Pancreas (tissue), 10 donors: ENCODE measurements at places on chromosomes 1 and 21. TPM values are rescaled to one million over a fixed set of nuclear protein-coding genes. Genes with fewer than 3 reads are reported as not detected.

GRCh38 chr1:204574865-204575163 lies 58.6 kb downstream of the MDM4 start:
- no peak overlapping the region for H3K27ac ChIP-seq
- H3K36me3 ChIP-seq, result no peaks in the 10 kb centered on the region
- H3K4me1 ChIP-seq, result no peaks in the 10 kb centered on the region
- no peak for DNase-seq
- no peaks in the 10 kb centered on the region for H3K27me3 ChIP-seq
- H3K4me3 ChIP-seq, result no peak overlapping the region

DNA sequence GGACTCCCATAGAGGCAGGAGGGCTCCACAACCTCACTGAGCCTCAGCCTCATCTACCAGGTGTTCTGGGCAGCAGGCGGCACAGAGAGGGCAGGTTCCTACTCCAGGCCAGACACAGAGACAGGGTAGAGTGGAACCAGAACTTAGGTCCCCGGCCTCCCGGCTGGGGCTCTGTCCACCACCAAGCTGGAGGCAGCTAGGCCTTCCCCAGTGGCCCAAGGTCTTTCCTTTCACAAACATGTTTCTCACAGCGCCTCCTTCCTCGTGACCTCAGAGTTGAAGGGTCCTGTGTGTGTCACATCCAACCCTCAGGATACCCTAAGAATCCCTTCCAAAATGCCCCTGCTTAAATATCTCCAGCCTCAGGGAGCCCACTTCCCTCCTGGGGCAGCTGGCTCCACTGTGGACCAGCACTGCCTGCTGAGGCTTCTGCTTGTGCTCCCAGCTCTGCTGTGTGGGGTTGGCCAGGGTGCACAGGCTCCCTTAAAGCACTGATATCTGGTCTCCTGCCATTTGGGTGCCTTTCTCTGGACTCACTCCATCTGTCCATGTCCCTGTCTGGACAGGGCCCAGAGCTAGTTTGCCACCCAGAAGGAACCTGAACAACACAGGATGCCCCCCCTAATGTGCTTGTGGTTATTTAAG lies 33.2 kb upstream of the MAGOH start:
- H3K27ac ChIP-seq, result no peak overlapping the region
- no peaks in the 10 kb centered on the region for H3K36me3 ChIP-seq
- H3K4me1 ChIP-seq, result no peaks in the 10 kb centered on the region
- H3K27me3 ChIP-seq, result no peaks in the 10 kb centered on the region

DNA sequence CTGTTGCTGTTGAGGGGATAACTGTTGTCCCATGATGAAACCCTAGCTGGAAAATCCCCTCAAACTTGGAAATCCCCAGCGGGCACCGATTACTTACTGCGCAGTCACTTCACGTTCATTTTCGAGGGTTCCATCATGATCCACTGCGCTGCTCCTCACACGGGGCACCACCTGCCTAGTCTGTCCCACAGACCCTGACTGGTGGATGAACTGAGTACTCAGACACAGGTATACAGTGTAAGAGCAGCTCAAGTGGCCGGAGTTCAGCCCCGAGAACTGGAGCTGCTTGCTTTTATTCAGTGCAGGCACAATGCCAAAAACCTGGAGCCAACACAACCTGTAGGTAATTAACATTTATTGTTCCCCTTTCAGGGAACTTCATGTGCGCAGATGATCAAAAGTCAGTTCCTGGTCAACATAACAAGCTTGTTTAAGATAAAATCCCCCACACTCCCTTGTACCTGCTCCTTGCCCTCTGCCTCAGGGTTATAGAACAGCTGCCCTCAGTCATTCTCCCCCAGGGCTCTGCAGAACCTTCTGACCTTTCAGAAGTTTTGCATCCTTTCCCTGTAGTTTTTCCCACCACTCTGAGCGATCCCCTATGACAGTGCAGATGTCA lies 46.5 kb upstream of the PRELP start:
- H3K27me3 ChIP-seq, result no peaks in the 10 kb centered on the region
- H3K27ac ChIP-seq, result no peak overlapping the region

GRCh38 chr1:43851561-43852338 lies 81.9 kb upstream of the ARTN start:
- H3K4me3 ChIP-seq, result no peak overlapping the region
- H3K27ac ChIP-seq, result no peak overlapping the region
- no peaks in the 10 kb centered on the region for H3K36me3 ChIP-seq
- H3K4me1 ChIP-seq, result no peaks in the 10 kb centered on the region
- no peaks in the 10 kb centered on the region for H3K27me3 ChIP-seq

DNA sequence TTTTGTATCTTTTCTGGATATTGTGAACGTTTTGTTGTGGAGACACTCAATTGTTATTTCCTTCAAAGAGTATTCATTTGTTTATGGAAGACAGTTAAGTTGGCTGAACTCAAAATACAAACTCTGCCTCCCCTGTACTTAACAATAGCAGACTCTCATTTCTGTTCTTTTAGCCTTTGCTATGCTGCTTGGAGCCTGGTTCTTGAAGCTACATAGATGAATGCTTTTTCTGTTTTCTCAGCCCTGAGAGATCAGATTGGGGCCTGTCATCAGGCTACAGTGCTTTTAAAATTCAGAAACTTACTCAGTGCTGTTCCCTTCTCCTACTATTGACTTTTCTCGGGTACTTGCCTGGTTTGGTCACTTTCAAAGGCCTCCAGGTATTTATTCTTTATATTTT lies 215.7 kb upstream of the LYPLAL1 start:
- no peak overlapping the region for H3K4me3 ChIP-seq
- no peaks in the 10 kb centered on the region for H3K36me3 ChIP-seq
- DNase-seq, result no peak

DNA sequence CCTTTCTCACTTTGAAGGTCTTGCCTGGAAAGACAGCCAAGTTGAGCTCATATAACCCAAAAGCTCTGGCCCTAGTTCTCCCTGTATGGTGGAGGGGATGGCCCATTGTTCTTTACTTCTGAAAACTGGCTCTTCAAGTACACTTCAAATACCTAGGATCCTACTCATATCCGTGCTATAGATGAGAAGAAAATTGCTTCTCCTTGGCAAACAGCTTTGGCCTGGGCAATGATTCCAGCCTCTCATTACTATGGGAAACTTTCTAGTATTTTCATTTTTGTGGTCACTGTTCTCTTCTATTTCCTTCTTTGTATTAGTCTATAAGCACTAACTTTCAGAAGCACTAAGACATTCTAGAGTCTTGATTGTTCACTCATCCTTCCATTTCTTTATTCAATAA lies 53.7 kb downstream of the ZNF697 start:
- DNase-seq, result no peak
- no peaks in the 10 kb centered on the region for H3K4me1 ChIP-seq
- H3K4me3 ChIP-seq, result no peak overlapping the region

GRCh38 chr21:30717105-30717504 lies 1.5 kb downstream of the KRTAP21-3 start:
- no peaks in the 10 kb centered on the region for H3K36me3 ChIP-seq
- no peaks in the 10 kb centered on the region for H3K27me3 ChIP-seq
- H3K4me3 ChIP-seq, result no peak overlapping the region
- H3K4me1 ChIP-seq, result no peaks in the 10 kb centered on the region
- DNase-seq, result no peak
- H3K27ac ChIP-seq, result no peak overlapping the region

DNA sequence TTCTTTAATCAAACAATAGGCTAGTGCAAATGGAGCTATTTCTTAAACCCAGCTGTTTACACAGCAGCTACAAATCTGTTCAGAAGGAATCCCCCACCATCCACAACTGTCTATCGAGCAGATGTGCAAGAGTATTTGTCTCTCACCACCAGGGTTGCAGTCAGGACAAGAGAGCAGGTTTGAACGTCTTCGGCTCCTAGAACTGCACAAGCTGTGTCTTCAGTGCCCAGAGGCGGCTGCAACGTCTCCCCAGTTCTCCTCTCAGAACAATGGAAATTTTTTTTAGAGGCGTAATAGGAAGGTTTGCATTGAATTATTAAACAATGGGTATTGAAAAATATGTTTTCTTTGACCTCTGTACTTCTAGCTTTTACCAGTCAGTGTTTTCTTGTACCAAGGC lies 7.3 kb downstream of the OVAAL start:
- no peaks in the 10 kb centered on the region for H3K4me1 ChIP-seq
- no peak overlapping the region for H3K27ac ChIP-seq
- no peak for DNase-seq

DNA sequence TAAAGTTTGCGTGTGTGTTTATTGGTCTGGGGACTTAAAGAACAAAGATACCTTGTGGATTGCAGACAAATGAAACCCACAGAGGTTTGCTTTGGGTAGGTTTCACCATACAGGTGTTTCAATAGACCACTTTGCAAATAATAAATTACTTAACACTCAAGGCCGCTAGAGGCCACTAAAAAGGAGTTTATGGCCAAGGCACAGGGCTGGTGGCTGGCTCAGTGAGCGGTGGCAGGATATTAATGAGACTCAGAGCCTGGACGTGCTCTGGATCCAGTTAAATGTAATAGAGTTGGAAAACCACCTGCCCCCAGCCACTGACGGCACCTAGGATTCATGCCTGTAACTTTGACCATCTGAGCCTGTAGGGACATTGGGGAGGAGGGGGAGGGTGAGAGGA lies 44.5 kb downstream of the LRRC38 start:
- H3K4me1 ChIP-seq, result no peaks in the 10 kb centered on the region
- H3K27ac ChIP-seq, result no peak overlapping the region
- H3K4me3 ChIP-seq, result no peak overlapping the region
- H3K27me3 ChIP-seq, result no peaks in the 10 kb centered on the region
- H3K36me3 ChIP-seq, result no peaks in the 10 kb centered on the region

DNA sequence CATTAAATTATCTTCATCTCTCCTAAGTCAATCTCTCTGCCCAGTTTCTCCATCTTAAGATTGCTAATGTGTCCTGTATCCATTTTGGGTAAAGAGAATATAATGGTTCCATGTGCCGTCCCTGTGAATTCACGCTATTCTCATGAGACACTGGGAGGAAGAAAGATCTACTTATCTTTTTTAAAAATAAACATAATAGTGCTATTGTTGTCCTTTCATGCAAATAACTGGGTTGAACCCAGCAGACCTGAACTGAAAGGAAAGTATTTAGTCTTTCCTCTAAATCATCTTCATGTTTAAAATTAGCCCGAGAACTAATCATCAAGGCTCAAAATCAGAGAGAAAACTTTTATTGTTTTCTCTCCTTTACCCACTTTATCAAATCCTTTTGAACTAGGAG lies 22.4 kb downstream of the SLAMF1 start:
- H3K4me3 ChIP-seq, result no peak overlapping the region
- H3K27me3 ChIP-seq, result no peaks in the 10 kb centered on the region
- no peaks in the 10 kb centered on the region for H3K36me3 ChIP-seq

GRCh38 chr21:26469789-26470188 lies 103.3 kb downstream of the CYYR1 start:
- H3K27me3 ChIP-seq, result no peaks in the 10 kb centered on the region
- no peak overlapping the region for H3K27ac ChIP-seq
- H3K4me3 ChIP-seq, result no peak overlapping the region
- no peaks in the 10 kb centered on the region for H3K4me1 ChIP-seq

DNA sequence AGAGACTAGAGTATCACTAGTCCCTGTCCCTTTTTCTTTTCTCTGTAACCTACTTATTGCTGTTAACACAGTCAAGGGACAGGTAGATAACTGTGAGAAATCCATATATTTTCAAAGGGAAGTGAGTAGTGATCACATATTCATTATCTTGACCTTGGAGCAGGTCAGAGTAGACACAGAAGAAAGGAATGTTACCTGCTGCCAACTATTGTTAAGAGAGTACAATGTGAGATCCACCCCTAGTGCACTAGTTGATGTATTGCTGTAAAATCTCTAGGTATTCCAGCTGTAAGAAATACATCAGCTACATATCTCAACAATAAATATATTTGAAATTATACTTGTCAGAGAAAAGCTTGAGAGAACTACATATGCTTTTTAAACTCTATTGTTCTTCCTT lies 68.7 kb upstream of the ADGRL2 start:
- no peak for DNase-seq
- no peak overlapping the region for H3K4me3 ChIP-seq
- no peaks in the 10 kb centered on the region for H3K27me3 ChIP-seq
- no peaks in the 10 kb centered on the region for H3K4me1 ChIP-seq

DNA sequence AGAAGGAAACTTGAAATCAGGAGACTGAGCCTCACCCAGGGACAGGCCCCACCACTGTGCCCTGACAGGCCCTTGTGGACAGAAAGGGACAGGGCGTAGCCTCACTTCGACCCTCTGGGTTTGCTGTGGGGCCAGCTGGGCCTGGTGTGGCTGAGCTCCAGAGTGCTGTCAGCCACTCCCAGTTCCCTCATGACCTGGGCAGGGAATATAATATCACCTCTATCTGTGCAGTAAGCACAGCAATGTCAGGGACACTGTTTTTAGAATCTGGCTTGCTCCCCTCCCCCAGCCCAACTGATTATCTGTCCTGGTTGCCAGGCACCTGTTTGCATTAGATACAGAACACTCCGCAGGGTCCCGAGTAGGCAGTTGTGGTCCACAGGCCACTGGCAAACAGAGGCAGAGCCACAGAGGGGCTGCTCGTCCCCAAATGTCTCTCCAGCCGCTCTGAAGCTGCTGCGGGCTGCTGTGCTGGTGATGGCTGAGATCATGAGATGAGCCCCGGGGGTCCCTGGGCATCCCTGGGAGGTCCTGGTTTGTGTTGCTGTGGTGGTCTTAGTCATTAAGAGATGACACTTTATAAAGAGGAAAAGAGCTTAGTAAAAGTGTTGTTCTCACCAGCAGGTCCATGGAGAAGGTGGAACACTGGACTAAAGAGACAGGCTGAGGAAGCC lies 51.6 kb downstream of the ETS2 start:
- no peak for DNase-seq
- no peak overlapping the region for H3K27ac ChIP-seq
- H3K27me3 ChIP-seq, result no peaks in the 10 kb centered on the region
- H3K4me3 ChIP-seq, result no peak overlapping the region

GRCh38 chr1:147079400-147080005 lies 92.8 kb downstream of the PRKAB2 start:
- DNase-seq, result peak; percentile 37
- H3K27ac ChIP-seq, result no peak overlapping the region
- H3K4me1 ChIP-seq, result no peaks in the 10 kb centered on the region
- H3K36me3 ChIP-seq, result no peaks in the 10 kb centered on the region
- H3K4me3 ChIP-seq, result peak overlapping the region; percentile 7
- H3K27me3 ChIP-seq, result peaks cover 12% of the 10 kb centered on the region

- H3K36me3 ChIP-seq, result no peaks in the 10 kb centered on the region
- peaks cover 55% of the 10 kb centered on the region for H3K27me3 ChIP-seq
- no peaks in the 10 kb centered on the region for H3K4me1 ChIP-seq
- DNase-seq, result no peak
- H3K4me3 ChIP-seq, result no peak overlapping the region
Measured at GRCh38 chr1:90708826-90709225, 8.3 kb downstream of the BARHL2 start.

The LDLRAD1 gene
- 0.19 TPM for total RNA-seq

The RSPH1 gene
- total RNA-seq, result 1.2 TPM

The TMEM52 gene
- total RNA-seq, result 43.6 TPM

The OR6N1 gene
- total RNA-seq, result not detected

The PLPPR4 gene
- total RNA-seq, result 0.76 TPM

The C1QB gene
- total RNA-seq, result 145 TPM

The SLC9A1 gene
- total RNA-seq, result 8.3 TPM

The PLCH2 gene
- total RNA-seq, result 2.1 TPM

The TNFSF18 gene
- total RNA-seq, result not detected

The PGLYRP3 gene
- total RNA-seq, result not detected
